ENCODE measurements at places on chromosomes 4 and X.

- no peak for DNase-seq
Measured at GRCh38 chr4:74092957-74093356, 6.0 kb downstream of the CXCL2 start.

DNA sequence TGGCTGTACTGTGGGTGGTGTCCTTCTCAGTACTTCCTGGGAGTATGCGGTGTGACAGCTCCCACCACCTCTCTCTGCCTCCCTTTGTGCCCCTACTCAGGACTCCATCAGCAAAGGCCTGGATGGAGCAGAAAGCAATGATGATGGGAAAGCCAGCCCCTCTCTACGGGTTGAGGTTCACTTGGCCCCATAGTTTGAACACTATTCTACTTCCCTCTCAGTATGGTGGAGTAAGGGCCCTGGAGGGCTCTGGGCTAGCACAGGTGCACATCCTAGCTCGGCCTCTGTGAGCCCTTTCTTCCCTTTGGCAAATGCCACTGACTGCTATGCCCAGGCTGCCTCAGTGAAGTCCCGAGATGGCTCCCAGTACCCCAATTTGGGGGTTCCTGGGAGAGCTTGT, 31.0 kb downstream of the PRPS1 start:
- DNase-seq, result no peak

- no peak for DNase-seq
Measured at GRCh38 chr4:38723726-38724474, 58.9 kb downstream of the TLR10 start.

DNA sequence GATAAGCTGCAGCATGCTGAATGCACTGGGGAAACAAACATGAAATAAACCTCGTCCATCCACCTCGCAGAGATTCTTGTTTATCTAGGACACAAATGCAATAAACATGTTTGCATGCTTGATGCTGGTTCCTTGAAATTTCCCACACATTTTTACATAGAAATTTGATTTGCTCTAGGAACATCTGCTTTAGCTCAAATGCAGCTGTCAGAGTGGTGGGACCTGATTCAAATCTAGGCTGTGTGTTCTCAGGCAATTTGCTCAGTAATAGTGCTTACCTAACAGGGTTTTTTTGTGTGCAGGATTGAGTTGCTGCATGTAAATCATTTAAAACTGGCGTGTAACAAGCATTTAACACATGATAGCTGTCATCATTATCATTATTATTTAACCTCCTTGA, 293.1 kb downstream of the QDPR start:
- DNase-seq, result no peak

DNA sequence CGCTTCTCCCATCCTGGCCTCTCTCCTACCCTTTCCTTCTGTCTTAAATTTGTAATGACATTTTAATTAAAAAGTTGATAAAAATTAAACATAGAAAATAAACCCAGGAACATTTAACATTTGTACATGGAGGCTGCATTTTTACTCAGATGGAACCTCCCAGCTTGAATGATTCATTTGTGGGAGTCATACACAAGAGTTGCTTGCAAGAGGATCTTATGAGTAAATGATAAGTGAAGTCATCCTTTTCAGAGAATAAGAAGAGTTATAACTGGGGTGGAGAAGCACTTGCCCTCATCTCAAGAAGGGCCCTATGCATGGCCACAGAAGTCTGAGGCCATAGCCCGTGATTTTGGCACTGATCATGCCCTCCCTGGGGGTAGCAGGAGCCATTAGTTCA, 482.9 kb upstream of the BOD1L1 start:
- no peak for DNase-seq

DNA sequence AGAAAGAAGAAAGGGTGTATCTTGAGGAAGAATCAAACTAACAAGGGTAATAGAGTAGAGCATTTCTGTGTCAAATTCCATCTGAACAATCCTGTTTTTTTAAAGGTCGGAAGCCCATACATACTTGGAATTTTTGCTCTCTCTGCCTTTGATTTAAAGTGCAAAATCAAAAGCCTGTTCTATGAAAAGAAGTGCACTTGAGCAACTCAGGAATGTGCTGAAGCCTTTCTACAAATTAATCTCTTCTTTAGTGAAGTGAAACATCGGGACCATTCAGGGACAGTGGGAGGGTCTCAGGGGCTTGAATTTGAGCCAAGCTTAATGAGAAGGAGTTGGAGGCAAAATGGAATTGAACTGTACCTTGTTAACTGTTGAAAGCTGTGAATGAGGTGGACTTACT, 1008.5 kb upstream of the LCORL start:
- DNase-seq, result no peak

Measured in activated CD8-positive, alpha-beta memory T cell treated with anti-CD3 and anti-CD28 coated beads for 1 hour (primary cell).